Right lung (tissue), 10 donors: ENCODE measurements at places on chromosomes 12 and 14. TPM values are rescaled to one million over a fixed set of nuclear protein-coding genes. Genes with fewer than 3 reads are reported as not detected.

- peak; percentile 68 for DNase-seq
These were observed 551 bp downstream of the RAP1B start for GRCh38 chr12:68611094-68611805.

DNA sequence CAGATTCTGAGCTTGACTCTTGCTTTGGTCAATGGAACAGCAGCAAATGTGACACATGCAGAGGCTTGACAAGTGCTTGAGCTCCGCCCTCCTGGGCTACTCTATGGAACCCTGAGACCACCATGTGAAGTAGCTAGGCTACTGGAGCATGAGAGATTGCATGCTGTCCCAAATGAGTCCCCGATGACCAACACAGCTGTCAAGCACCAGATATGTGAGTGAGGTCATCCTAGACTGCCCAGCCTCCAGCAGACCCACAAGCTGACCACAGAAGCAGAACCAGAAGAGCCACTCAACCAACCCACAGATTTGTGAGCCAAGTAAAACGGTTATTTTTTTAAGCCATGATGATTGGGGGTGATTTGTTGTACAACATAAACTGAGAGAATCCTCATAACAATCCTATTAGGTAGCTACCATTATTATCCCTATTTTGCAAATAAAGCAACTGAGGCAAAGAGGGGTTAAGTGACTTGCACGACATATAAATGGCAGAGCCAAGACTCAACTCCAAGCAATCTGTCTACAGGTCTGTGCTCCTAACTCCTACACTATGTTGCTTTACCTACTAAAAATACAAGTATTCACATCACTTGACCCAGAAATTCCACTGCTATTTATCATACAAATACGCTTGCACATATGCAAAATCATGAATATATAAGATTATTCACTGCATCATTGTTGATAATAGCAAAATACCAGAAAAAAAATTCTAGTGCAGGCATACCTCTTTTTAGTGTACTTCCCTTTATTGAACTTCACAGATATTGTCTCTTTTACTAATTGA lies 136.2 kb downstream of the NDUFA12 start:
- DNase-seq = no peak

DNA sequence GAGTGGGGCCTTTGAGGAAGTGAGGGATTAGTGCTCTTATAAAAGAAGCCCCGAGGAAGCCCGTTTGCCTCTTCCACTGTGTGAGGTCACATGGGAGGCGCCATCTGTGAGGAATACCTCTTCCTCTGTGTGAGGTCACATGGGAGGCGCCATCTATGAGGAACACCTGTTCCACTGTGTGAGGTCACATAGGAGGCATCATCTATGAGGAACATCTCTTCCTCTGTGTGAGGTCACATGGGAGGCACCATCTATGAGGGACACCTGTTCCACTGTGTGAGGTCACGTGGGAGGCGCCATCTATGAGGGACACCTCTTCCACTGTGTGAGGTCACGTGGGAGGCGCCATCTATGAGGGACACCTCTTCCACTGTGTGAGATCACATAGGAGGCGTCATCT lies 69.7 kb downstream of the SLC24A4 start:
- DNase-seq = no peak

DNA sequence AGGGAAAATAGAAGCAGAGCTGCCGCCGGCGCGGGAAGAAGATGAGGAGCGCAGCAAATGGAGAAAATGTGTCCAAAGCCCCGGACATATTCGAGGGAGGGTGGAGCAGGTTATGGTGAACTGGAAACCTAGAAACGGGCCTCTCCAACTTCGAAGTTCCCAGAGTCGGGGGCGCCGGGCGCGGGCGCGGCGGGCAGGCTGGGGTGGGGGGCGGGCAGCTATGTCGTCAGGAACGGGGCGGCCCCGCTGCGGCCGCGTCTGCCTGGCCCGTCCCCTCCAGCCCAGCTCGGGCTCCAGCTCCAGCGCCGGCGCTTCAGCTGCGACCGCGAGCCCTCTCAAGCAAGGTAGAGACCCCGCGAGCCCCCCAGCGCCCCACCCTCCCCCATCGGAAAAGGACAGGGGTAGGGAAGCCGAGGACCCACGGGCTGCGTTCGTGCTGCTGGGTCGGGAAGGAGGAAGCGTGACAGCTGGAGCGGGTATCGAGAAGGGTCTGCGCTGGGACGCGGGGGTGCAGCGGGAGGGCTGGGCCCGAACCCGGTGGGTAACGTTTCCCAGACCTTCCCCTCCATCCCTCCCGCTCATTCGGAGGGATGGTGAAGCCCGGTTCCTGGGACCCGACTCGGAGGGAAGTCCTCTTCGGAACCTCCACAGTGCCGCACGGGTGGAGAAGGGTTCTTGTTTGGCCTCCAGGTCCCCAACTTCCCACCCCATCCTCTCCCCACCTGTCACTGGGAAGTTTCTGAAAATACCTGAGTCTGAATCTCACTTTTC lies 1.0 kb downstream of the DGKA start:
- DNase-seq = peak; percentile 69

GRCh38 chr12:19749906-19750574 lies 310.7 kb downstream of the AEBP2 start:
- DNase-seq = no peak

DNA sequence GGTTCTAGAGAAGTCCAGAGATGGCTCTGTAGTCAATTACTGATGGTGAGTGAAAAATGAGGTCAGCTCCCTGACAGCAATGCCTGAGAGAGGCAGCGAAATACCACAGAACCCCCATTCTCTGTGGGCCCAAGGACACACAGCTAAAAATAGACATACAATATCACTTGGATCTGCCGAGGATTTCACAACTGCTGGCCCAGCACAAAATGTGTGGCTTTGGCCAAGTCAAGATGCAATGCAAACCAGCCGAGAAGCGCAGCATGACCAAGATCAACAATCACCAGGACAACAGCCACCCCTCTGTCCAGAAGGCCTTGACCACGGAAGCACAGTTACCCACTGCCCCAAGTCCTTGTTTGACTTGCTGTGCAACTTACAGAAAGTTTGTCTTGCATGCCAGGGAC lies 52.2 kb downstream of the CKAP4 start:
- peak; percentile 67 for DNase-seq

DNA sequence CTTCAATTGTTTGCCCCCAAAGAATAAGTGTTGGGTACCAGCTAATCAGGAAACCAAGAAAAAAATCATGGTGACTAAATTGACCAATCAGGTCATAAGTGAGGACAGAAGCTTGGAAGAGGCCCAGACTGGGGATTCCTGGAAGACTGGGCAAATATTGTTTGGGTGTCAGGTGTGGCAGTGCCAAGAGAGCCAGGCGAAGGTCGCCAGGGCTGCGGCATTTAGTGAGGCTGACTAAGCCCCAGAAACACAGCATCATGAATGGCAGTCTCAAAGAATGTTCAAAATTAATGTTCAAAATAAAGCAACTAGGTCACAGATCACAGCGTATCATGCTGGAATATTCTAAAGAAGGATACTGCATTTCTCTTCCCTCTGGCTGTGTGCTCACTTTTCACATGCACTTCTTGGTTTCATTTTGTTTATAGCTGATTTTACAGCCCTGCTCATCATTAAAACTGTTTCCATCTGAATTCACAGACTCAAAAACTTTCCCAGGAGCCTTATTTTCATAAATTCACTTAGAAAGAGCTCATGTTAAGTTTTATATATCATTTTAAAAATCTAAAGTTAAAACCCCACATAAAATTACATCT lies 85.3 kb upstream of the OVCH1 start:
- no peak for DNase-seq

TAS2R43 gene
- polyA plus RNA-seq = 0.27 TPM

SYCP3 gene
- 1.4 TPM for polyA plus RNA-seq

TAS2R50 gene
- not detected for polyA plus RNA-seq

AICDA gene
- polyA plus RNA-seq = not detected
